ENCODE measurements at places on chromosomes 4 and X. TPM values are rescaled to one million over a fixed set of nuclear protein-coding genes. Genes with fewer than 3 reads are reported as not detected.

The CDKL2 gene
- total RNA-seq = 2.3 TPM

The GNL3L gene
- 26.3 TPM for total RNA-seq

The TNMD gene
- total RNA-seq = not detected

The OPHN1 gene
- 5.9 TPM for total RNA-seq

The SPANXN3 gene
- not detected for total RNA-seq

The UGT2B15 gene
- total RNA-seq = not detected

The MAOB gene
- 4.2 TPM for total RNA-seq

The QRFPR gene
- total RNA-seq = not detected

The HELT gene
- not detected for total RNA-seq

The SGMS2 gene
- total RNA-seq = 197 TPM

The GPR50 gene
- total RNA-seq = not detected

Data from smooth muscle cell of the pulmonary artery (primary cell).